Uterus (tissue), 4 donors: ENCODE measurements at places on chromosomes 13 and 19. TPM values are rescaled to one million over a fixed set of nuclear protein-coding genes. Genes with fewer than 3 reads are reported as not detected.

- H3K4me1 ChIP-seq: no peaks in the 10 kb centered on the region
- H3K27ac ChIP-seq: peak overlapping the region; percentile 69
- no peak for DNase-seq
- H3K27me3 ChIP-seq: no peaks in the 10 kb centered on the region
- H3K36me3 ChIP-seq: no peaks in the 10 kb centered on the region
Observed at GRCh38 chr19:6086068-6086788, 24.1 kb downstream of the RFX2 start.

CACNA1A gene
- 0.88 TPM for total RNA-seq

GRCh38 chr13:113623491-113624234 is 34.3 kb downstream of the ATP4B start:
- H3K27me3 ChIP-seq: no peaks in the 10 kb centered on the region
- no peaks in the 10 kb centered on the region for H3K4me1 ChIP-seq
- H3K4me3 ChIP-seq: no peak overlapping the region
- DNase-seq: no peak

KLK12 gene
- total RNA-seq: not detected

DNA sequence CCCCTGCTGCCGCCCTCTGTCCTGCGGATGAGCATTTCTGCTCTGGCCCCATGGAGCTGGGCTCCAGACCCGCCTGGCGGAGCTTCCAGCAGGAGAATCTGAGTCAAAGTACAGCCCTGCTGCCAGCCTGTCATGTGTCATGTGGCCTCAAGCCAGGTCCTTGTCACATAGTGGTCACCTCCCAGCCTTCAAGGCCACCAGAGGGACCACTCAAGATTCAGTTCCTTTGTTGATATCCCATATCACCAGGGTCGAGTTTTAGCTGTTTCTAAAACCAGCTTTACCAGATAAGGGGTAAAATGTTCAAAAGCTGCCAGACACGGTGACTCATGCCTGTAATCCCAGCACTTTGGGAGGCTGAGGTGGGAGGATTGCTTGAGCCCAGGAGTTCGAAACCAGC is 13.4 kb downstream of the THOP1 start:
- no peak overlapping the region for H3K27ac ChIP-seq
- no peaks in the 10 kb centered on the region for H3K27me3 ChIP-seq
- DNase-seq: no peak
- H3K4me1 ChIP-seq: no peaks in the 10 kb centered on the region
- no peaks in the 10 kb centered on the region for H3K36me3 ChIP-seq

LGI4 gene
- total RNA-seq: 13.3 TPM

ZNF729 gene
- not detected for total RNA-seq

DNA sequence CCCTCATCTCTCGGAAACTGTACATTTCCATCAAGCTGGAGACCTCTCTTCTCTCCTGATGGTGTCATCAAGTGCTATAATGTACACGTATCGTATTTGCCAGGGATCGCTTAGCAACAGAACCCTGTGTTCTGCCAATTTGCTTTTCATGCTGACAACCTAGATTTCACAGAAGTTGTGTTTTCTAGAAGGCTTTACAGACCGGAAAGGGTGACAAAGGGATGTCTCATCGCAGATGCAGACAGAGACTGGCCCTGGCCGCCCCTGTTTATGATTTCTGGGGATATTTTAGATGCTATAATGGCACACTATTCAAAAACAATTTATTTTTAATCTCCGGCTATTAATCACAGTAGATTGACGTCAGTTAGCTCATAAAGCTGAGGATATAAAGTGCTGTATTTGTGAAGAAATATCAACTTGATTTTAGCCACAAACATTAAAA is 291.4 kb downstream of the IRS2 start:
- H3K36me3 ChIP-seq: no peaks in the 10 kb centered on the region
- no peak for DNase-seq
- no peak overlapping the region for H3K4me3 ChIP-seq
- H3K27me3 ChIP-seq: no peaks in the 10 kb centered on the region
- no peak overlapping the region for H3K27ac ChIP-seq
